ENCODE measurements at places on chromosomes 4 and X. TPM values are rescaled to one million over a fixed set of nuclear protein-coding genes. Genes with fewer than 3 reads are reported as not detected.

STS gene
- total RNA-seq, result 8.4 TPM

LIMCH1 gene
- 12.7 TPM for total RNA-seq

TLR6 gene
- total RNA-seq, result 1.2 TPM

DNA sequence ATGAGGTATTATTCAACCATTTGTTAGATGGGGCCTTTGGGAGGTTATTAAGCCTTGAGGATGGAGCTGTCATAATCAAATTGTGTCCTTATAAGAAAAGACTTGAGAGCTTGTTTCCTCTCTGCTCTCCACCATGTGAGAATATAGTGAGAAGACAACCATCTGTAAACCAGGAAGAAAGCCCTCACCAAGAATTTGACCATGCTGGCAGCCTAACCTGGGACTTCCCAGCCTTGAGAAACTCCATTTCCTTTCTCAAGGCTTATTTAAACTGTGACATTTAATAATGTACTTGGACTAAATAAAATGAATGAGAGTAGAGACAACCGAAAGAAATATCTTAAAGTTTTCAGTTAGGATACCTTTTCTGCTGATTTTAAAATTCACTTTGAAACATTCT is 83.7 kb upstream of the GC start:
- no peak overlapping the region for H3K27ac ChIP-seq
- no peaks in the 10 kb centered on the region for H3K36me3 ChIP-seq
- DNase-seq, result no peak
- H3K27me3 ChIP-seq, result no peaks in the 10 kb centered on the region
- no peak overlapping the region for H3K4me3 ChIP-seq

SLC6A8 gene
- 2.6 TPM for total RNA-seq

GRCh38 chr4:2925931-2926860 is 37.0 kb downstream of the NOP14 start:
- peaks cover 25% of the 10 kb centered on the region for H3K4me1 ChIP-seq
- H3K4me3 ChIP-seq, result no peak overlapping the region
- no peak overlapping the region for H3K27ac ChIP-seq
- no peaks in the 10 kb centered on the region for H3K27me3 ChIP-seq

H2BW2 gene
- total RNA-seq, result not detected

GRCh38 chr4:181559637-181560036 is 683.6 kb upstream of the TENM3 start:
- no peak overlapping the region for H3K27ac ChIP-seq
- no peaks in the 10 kb centered on the region for H3K27me3 ChIP-seq
- H3K4me1 ChIP-seq, result no peaks in the 10 kb centered on the region
- no peak for DNase-seq
- H3K4me3 ChIP-seq, result no peak overlapping the region
- no peaks in the 10 kb centered on the region for H3K36me3 ChIP-seq

- no peak for DNase-seq
- no peak overlapping the region for H3K4me3 ChIP-seq
- H3K27ac ChIP-seq, result no peak overlapping the region
Observed at GRCh38 chr4:106868381-106869035, 167.6 kb downstream of the DKK2 start.

FABP2 gene
- total RNA-seq, result not detected

DNA sequence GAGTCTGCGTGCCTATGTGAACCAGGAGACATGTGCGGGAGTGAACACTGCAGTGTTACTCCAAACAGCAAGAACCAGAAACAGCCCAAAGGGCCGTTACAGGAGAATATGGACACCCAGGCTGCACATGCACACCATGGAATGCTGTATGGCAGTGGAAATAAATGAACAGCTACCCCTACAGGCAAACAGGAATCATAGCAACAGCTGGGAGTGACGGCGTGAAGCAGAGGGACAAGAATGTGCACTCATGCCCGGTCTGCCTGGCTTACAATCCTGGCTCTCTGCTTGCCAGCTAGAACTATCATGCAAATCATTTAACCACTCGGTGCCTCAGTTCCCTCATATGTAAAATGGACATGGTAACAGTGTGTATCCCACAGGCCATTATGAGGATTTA is 16.6 kb downstream of the GPKOW start:
- H3K4me3 ChIP-seq, result no peak overlapping the region
- H3K4me1 ChIP-seq, result no peaks in the 10 kb centered on the region
- H3K27me3 ChIP-seq, result no peaks in the 10 kb centered on the region
- H3K27ac ChIP-seq, result no peak overlapping the region

DNA sequence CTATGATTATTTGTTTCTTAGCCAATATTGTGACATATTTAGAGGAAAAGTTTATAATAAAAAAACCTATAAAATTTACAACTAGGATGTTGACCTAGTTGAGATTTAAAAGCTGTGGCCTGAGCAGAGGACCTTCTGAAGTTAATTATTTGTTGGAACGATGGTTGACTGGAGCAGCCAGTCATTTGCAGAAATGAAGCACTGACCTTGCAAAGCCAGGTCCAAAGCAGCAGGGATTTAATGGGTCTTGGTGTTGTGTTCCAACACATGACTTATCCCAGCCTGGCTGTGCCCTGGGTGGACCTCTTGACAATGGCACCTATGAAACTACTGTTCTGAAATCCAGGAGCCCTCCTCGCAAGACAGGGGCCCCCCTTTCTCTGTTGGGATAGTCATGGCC is 235.2 kb downstream of the FRAS1 start:
- no peak overlapping the region for H3K4me3 ChIP-seq
- H3K27me3 ChIP-seq, result no peaks in the 10 kb centered on the region
- H3K36me3 ChIP-seq, result no peaks in the 10 kb centered on the region
- H3K27ac ChIP-seq, result no peak overlapping the region
- DNase-seq, result no peak

GRCh38 chrX:2266445-2267349 is 234.1 kb downstream of the DHRSX start:
- H3K36me3 ChIP-seq, result no peaks in the 10 kb centered on the region
- no peak overlapping the region for H3K27ac ChIP-seq
- H3K4me3 ChIP-seq, result no peak overlapping the region
- no peaks in the 10 kb centered on the region for H3K27me3 ChIP-seq

GRCh38 chrX:70046978-70047377 is 2.8 kb downstream of the AWAT2 start:
- no peak overlapping the region for H3K27ac ChIP-seq
- no peak overlapping the region for H3K4me3 ChIP-seq
- H3K36me3 ChIP-seq, result no peaks in the 10 kb centered on the region
- no peaks in the 10 kb centered on the region for H3K27me3 ChIP-seq
- H3K4me1 ChIP-seq, result no peaks in the 10 kb centered on the region

DNA sequence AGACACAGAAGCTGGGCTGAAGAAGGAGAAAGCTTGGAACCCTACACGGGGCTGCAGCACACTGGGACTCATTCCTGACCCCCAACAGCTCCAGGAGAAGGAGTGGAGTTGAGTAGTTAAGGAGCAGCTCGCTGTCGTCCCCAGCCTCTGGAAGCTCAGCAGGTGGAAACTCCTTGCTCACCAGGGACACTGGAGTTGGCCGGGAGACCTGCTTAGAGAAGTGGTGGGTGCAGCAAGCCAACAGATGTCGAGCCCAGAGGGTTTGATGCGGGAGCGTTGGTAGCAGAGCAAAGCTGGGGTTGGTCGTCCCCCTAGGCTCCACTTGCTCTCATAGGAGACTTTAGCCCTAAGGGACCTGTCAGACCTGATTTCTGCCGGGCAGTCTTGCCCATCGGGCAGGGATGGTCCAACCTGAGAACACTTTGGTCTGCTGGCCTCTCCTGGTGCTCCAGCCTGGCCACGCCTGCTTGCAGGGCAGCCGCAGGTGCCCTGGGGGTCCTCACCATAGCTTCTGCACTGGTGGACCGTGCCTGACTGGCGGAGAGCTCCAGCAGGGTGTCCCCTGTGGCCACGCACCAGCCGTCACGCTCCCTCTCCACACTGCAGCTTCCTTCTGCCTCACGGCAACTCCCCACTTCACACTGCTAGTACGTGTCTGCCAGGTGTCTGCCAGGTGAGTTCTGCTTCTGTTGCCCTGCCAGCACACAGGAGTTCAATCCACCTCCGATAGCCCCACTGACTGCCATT is 353.7 kb downstream of the GASK1B start:
- DNase-seq, result no peak
- H3K27me3 ChIP-seq, result no peaks in the 10 kb centered on the region

PCYT1B gene
- 0.20 TPM for total RNA-seq

KLF3 gene
- total RNA-seq, result 24.4 TPM

GRCh38 chrX:114047558-114047957 is 536.3 kb upstream of the HTR2C start:
- H3K27ac ChIP-seq, result no peak overlapping the region
- H3K36me3 ChIP-seq, result no peaks in the 10 kb centered on the region
- no peaks in the 10 kb centered on the region for H3K4me1 ChIP-seq
- no peaks in the 10 kb centered on the region for H3K27me3 ChIP-seq
- no peak for DNase-seq

- no peaks in the 10 kb centered on the region for H3K27me3 ChIP-seq
- H3K27ac ChIP-seq, result no peak overlapping the region
- peaks cover 48% of the 10 kb centered on the region for H3K4me1 ChIP-seq
Observed at GRCh38 chr4:153521478-153521877, 55.3 kb downstream of the TMEM131L start.

DNA sequence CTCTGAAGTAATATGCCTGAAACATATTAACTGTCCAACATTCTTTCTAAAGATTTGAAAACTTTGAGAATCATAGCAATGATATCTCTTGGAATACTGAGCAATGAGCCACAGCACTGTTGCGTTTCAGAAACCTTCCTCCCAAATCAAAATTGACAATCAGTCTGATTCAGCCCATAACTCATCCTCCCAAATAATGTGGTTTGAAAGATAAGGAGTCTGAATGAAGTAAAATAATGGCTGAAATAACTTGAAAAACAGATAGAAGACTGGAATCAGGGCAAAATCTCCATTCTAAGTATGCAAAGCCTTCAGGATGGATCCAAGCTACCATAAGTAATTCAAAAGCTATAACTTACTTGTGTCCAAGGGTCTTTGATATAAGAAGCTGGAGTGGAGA is 98.6 kb upstream of the PLS3 start:
- no peak overlapping the region for H3K27ac ChIP-seq
- H3K4me3 ChIP-seq, result no peak overlapping the region
- DNase-seq, result no peak

DNA sequence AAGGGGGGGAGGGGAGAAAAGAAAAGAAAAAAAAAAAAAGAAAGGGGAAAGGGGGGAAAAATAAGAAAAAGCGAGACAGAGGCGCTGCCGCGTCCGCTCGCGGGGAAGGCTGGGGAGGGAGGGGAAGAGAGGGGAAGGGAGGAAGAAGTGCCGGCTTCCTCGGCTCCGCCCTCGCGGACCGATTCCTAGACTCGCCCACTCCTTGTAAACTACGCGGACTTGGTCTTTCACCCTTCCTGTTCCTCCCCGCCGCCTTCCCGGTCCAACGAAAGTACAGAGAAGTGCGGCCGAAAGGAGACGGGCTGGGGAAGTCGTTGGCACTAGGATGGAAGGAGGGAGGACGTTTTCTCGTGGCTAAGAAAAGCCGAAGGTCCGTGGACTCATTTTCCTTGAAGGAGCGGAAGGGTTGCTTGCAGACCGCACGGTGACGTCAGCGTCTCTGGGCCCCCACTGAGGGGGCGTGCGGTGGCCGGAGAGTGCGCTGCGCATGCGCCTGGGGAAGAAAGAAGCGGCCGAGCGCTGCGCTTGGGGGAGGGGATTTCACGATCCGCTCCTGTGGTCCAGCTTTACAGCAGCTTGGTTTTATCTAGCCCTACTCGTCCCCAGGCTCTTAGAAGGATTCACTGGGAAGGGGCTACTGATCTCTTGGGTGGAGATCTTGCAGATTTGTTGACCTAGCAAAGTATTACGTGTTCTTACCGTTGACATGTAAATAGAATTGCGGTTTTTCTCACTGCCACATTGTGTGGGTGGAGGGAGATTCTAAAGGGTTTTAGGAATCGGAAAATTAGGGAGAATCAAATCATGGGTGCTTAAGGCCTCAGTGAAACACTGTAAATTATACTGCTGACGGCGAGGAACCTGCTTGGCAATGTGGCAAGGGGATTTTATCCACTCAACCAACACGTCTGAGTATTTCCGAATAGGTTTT is at the start of gene CCNI:
Gene CCNI (minus strand): TSS at position 121 of the 931 bp plus-strand sequence. CDS start 9,627 bp downstream, outside the sequence.
- no peaks in the 10 kb centered on the region for H3K27me3 ChIP-seq
- peak; percentile 96 for DNase-seq
- H3K27ac ChIP-seq, result peak within 1 kb of the TSS; percentile 98
- H3K4me3 ChIP-seq, result peak within 1 kb of the TSS; percentile 64

GRCh38 chr4:56448301-56448700 is 12.2 kb downstream of the PAICS start:
- DNase-seq, result no peak
- peaks cover 47% of the 10 kb centered on the region for H3K36me3 ChIP-seq
- H3K27me3 ChIP-seq, result no peaks in the 10 kb centered on the region
- H3K4me3 ChIP-seq, result no peak overlapping the region

LRRC66 gene
- 0.31 TPM for total RNA-seq

GC gene
- 4,240 TPM for total RNA-seq

SMR3A gene
- not detected for total RNA-seq

NHS gene
- total RNA-seq, result 0.27 TPM

DNA sequence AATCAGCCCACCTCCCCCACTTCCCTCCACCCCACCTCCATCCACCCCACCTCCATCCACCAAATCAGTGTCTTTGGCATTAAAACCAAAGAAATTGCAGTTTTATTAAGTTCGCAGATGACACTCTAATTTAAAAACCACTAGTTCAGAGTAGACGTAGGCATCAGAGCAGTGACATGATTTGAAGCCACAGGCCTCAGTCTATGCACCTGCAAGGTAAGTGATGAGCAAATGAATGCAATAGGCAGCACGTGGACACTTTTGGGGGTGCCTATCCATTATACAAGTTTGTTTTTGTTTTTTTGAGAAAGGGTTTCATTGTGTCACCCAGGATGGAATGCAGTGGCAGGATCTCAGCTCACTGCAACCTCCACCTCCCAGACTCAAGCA is 88.0 kb upstream of the TRIM2 start:
- H3K27me3 ChIP-seq, result no peaks in the 10 kb centered on the region
- no peak overlapping the region for H3K4me3 ChIP-seq
- DNase-seq, result no peak
- no peak overlapping the region for H3K27ac ChIP-seq
- H3K36me3 ChIP-seq, result no peaks in the 10 kb centered on the region

GRCh38 chrX:55619547-55619946 is 3.7 kb upstream of the FOXR2 start:
- no peak overlapping the region for H3K27ac ChIP-seq
- H3K36me3 ChIP-seq, result no peaks in the 10 kb centered on the region
- DNase-seq, result no peak
